ENCODE measurements at places on chromosomes 7 and 10.

DNA sequence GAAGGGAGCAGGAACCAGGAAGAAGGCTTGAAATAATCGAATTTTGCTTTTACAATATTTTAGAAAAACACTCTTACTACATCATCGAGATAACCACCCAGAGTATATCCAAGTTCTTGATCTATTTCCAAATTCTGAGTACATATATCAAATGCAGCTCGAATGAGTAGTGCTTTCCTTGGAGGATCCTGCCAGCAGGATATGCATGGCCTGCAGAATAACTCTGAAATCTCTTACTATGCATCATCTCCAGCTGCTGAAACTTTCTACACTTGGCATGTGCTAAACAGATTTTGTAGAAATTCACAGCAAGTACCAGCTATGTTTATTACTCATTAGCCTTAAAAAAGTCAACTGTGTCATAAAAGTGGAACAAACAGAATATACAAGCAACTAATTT lies 44.0 kb upstream of the ANK3 start:
- no peak for DNase-seq

GRCh38 chr7:84297616-84298015 lies 103.0 kb upstream of the SEMA3A start:
- DNase-seq = no peak

GRCh38 chr7:138208142-138208570 lies 131.9 kb downstream of the AKR1D1 start:
- DNase-seq = no peak

- DNase-seq = no peak
Measured at GRCh38 chr10:64732372-64732957, 1211.3 kb downstream of the REEP3 start.

GRCh38 chr10:68099736-68100135 lies 9.6 kb upstream of the MYPN start:
- DNase-seq = no peak

GRCh38 chr10:29730458-29730857 lies 95.7 kb upstream of the SVIL start:
- DNase-seq = no peak

GRCh38 chr7:45176091-45176490 lies 18.5 kb downstream of the RAMP3 start:
- DNase-seq = no peak

DNA sequence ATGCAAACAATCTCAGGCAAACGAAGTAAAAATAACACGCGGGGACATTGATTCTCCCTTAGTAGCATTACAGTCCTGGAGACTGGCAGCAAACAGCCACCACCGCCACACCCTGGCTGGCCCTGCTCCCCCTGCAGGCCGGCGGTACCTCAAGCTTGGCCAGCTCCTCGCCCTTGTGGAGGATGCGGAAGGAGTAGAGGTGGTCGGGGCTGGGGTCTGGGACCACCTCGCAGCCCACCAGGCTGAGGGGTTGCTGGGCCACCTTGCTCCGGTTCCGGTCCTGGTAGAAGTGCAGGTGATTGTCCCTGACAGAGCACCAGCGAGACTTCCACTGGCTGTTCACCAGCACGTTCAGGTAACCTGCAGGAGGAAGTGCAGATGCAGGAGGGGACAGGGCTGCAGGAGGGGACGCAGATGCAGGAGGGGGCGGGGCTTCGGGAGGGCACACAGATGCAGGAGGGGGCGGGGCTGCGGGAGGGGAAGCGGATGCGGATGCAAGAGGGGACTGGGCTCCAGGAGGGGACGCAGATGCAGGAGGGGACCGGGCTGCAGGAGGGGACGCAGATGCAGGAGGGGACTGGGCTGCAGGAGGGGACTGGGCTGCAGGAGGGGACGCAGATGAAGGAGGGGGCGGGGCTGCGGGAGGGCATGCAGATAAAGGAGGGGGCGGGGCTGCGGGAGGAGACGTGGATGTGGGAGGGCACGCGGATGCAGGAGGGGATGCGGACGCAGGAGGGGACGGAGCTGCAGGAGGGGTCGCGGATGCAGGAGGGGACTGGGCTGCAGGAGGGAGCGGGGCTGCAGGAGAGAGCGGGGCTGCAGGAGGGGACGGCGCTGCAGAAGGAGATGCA lies 65.7 kb downstream of the VWA2 start:
- peak; percentile 29 for DNase-seq

DNA sequence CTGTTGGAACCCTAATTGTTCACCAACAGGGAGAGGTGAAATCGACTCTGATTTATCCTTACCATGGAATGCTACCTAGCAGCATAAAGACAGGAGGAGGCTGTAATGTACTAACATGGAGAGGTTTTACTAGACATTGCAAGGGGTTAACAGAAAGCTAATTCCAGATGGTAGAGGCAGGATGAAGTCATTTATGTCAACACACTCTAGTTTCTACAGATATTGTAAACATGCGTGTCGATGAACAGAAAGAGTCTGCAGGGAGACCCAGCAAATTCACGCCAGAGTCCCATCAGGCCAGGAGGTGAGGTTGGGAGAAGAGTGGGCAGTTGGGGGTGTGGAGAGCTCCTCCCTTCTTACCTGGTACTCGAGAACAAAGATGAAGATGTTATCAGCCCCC lies 7.0 kb downstream of the NPC1L1 start:
- no peak for DNase-seq

DNA sequence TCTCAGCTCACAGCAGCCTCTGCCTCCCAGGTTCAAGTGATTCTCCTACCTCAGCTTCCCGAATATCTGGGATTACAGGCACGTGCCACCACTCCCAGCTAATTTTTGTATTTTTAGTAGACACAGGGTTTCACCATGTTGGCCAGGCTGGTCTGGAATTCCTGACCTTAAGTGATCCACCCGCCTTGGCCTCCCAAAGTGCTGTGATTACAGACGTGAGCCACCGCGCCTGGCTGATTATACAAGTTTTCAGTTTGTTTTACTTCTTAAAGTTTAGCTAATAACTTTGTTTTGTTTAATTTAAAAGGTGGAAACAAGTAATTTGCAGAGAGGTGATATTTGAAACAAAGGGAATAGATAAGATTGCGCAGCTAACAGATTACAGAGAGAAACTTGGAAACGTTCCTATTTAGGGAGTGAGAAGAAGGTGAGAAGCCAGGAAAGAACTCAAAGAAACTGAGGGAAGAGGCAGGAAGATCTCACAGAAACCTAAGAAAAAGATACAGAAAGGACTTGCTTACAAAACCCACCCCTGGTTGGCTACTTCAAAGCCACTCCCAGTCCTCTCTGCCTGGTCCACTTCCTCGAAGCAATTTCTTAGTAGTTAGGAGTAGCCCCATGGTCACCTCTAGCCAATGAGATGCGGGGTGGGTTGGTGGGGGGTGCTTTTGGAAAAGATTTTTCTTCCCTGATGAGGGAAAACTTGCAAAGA lies 15.0 kb upstream of the PDLIM1 start:
- DNase-seq = no peak

GRCh38 chr7:92697012-92697411 lies 106.8 kb upstream of the FAM133B start:
- no peak for DNase-seq

DNA sequence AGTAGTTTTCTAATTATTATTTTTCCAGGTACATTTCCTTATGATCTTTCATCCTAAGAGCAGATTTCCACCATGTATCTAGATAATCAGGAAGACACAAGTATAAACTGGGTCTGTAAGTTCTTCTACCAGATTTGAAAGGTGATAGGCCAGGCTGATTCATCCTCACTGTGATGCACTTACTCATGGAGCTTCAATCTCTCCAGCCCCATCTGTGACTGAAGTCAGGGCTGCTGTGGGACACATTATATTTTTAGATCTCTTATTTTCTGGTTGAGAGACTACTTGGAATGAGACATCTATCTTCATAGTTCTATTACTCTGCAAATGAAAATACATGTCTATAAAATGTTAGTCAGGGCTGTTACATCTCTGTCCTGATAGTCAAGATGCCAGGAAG lies 85.5 kb upstream of the SLC25A13 start:
- no peak for DNase-seq

GRCh38 chr10:76935941-76936613 lies 701.5 kb downstream of the KCNMA1 start:
- DNase-seq = no peak

DNA sequence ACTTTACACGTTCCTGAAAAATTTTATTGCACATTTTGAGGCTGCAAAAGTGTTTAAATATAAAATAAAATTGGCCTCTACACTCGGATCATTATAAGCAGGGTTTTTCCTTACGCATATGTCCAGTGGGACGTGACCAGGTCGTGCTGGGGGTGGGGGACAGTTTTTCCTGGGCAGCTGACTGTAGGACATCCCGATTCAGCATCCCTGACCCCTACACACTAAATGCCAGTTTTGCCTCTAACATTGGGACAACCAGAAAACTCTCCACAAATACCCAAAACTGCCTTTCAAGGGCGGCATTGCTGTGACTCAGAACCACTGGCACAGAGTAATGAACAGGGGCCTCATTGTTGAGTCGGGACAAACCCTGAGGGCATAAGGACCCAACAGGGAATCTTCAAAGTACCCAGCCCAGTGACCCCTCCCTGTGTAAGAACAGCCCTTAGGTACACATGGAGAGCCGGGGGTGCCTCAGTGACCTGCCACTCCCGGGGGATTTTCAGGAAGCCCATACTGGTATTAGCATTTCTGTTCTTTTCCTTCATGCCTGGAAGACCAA lies 170.6 kb downstream of the ARHGAP21 start:
- DNase-seq = no peak

DNA sequence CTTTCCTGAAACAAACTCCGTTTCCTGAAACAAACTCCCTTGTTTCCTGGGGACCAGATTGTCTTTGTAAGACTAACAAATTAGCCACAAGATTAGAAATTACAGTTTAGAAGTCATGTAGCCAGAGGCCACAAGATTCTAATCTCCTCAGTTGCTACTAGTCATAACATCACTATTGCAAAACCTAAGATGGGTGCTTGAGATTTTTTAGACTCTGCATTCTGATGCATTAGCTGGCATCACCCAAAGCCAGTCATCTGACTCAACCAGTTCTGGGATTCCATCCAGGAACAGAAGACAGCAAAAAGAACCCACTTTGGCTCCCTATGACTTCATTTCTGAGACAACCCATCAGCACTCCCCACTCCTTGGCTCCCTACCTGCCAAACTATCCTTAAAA lies 367.9 kb upstream of the MBL2 start:
- DNase-seq = no peak

All from GM18507 (cell line).